CD4-positive, alpha-beta memory T cell (primary cell): ENCODE measurements at places on chromosomes 11 and 22.

- DNase-seq, result peak; percentile 89
These were observed at the start of gene SVIP for GRCh38 chr11:22829231-22830081. SVIP (minus strand) TSS chr11:22829801; CDS start chr11:22829748, 53 bp downstream.

DNA sequence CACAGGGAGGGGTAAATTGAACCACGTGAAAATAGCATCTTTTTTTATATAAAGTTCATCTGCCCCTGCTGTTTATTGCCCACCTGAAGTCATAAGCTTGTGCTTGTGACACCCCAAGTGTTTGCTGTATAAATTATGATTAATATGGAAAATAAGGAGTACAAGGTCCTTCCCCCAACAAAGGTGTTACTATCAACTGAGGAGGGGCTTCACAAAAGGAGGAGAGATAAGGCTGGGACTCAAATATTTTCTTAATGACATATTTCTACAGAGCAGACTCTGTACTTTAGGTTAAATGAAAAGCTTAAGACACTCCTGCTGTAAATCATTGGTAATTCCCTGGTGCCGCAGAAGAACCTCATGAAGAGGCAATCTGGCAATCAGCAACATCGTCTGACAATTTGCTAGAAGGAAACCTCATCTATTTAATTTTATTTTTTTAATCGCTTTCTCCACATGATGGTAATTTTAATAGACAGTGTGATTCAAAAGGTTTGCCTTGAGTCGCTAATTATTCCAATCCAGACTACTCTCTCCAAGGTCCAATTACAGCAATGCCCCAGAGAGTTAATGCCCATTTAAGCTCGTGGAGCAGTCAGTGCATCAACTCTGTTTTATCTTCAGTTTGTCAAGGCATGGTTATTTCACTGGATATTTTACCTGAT, 1432.4 kb downstream of the FAM181B start:
- DNase-seq, result no peak

GRCh38 chr22:30610299-30610698, 3.3 kb downstream of the TCN2 start:
- no peak for DNase-seq

DNA sequence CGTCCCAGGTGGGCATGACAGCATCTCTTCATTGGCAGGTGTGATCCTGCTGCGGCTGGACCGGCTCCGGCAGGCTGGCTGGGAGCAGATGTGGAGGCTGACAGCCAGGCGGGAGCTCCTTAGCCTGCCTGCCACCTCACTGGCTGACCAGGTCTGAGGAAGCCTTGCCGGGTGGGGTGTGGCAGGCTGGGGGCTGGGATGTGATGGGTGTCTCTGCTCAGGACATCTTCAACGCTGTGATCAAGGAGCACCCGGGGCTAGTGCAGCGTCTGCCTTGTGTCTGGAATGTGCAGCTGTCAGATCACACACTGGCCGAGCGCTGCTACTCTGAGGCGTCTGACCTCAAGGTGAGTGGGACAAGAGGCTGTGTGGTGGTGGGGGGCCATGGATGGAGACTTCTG, 3.5 kb downstream of the LARGE2 start:
- DNase-seq, result no peak

DNA sequence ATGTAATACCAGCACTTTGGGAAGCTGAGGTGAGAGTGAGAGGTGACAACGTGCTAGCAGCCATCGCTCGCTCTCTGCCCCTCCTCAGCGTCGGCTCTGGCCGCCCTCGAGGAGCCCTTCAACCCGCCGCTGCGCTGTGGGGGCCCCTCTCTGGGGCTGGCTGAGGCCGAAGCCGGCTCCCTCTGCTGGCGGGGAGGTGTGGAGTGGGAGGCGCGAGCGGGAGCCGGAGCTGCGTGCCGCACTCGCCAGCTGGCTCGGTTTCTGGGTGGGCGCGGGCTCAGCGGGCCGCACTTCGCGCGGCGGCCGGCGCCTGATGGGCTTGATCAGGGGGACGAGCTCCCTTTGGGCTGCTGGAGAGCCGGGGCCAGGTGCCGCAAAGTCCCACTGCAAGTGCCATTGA, 98.9 kb upstream of the UBASH3B start:
- DNase-seq, result no peak

DNA sequence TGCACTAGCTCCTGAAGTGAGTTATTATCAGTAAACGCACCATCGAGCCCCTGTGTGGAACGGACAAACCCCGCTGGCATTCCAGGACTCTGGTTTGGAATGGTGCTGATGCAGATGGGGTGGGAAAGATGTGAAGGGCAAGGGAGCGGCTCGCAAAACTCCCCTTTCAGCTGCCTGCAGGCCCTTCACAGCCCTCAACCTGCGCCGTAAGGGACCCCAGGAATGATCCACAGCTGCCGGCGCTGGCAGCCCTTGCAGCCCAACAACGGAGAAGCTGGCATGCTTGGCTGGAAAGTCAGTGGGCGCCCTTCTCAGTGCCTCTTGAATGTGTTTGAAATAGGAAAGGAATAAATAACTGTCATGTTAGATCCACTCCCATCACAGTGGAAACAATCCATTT, 1445.5 kb downstream of the BRD1 start:
- DNase-seq, result no peak

- no peak for DNase-seq
These were observed 382.6 kb downstream of the KCNA4 start for GRCh38 chr11:29634244-29634643.

GRCh38 chr11:103673773-103674172, 362.7 kb upstream of the DDI1 start:
- no peak for DNase-seq

GRCh38 chr22:42893371-42894150, 36.5 kb upstream of the ARFGAP3 start:
- DNase-seq, result no peak

- no peak for DNase-seq
These were observed 32.1 kb upstream of the TENM4 start for GRCh38 chr11:79472819-79473529.

DNA sequence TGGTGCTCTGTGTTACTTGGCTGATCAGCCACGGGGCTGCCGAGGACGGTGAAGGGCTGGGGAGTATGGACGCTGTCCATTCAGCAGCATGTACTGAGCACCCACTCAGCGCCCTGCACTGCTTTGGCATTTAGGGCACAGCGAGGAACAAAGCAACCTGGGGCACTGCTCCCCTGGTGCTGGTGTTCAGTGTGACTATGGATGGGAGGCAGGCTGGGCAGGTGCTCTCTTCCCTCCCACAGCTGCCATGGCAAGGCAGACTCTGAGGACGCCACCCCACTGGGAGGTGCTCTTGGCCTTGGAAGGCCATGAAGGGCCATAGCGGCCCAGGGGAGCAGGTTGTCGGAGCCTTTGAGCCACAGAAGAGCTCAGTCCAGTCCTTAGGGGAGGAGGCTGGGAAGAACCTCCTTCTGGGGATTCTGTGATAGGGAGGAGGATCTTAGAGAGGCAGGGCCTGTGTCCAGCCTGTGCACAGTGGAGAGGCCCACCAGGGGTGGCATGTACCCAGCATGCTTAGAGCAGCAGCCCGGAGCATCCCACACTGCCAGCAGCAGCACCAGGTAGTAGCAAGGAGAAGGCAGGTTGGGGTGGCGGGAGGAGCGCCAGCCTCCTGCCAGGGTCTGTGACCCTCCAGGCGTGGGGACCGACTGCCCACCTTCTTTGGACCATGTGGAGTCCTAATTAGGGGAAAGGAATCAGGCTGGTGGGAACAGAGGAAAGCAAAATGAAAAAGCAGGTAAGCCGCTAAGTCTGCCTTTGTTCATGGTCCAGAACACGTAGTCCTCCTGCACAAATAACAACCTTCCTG, 141.8 kb downstream of the MPPED1 start:
- no peak for DNase-seq
